NCI-H510A treated with DMSO at 0.1 percent for 48 hours (cell line): ENCODE measurements at places on chromosomes 7 and 10.

GRCh38 chr7:30467271-30467670 lies 11.3 kb downstream of the NOD1 start:
- no peak for DNase-seq

DNA sequence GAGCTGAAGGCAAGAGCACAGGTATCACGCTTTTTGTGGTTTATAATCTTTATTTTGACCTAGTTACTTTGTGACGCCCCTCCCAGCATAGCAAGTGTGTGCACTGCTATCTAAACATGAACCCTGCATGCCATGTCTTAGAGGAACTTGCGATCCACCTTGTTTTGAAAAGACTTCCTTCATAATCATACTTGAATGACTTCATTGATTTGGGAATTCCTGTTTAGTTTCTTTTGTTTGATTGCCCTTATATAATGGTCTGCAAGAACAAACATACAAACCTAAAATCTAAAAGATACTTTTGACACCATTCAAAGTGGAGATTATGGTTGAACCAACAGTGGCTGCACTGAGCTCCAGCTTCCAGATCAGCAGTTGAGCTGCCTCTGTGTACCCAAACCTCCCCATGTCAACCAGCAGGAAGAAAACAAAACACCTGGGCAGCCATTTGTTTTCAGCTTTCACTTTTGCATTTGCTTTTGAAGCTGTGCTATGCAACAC lies 132.6 kb downstream of the CELF2 start:
- DNase-seq, result no peak

DNA sequence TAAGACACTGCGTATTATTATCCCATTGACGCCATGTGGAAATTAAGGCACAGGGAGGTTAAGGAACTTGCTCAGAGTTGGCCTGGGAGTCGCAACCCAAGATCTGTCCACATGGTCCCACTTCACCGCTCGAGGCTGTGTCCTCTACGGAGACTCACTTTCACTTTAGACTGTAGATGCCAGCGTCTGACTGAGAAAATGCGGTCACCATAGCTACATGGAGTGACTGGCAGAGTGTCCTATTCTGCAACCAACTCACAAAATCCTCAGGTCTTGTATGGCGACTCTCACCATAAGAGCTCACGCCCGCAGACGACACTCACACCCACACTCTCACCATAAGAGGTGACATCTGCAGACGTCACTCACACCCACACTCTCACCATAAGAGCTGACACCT lies 257.9 kb downstream of the PTPRN2 start:
- no peak for DNase-seq

DNA sequence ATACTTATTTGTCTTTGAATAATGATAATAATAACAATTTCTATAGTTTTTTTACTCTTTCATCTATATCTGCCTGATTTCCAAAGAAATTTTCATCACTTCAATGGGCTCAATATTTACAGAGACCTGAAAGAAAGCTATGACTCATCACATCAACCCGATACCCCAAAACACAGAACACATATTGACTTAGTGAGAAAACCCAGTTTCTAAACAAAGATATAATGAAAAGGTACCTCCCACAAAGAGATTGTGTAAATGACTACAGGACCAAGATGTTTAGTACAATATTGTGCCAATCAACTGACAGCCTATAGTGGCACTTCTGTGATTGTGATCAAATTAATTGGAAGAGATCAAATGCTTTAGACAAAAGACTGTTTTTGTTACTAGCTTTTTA lies 133.9 kb downstream of the PCDH15 start:
- DNase-seq, result no peak

DNA sequence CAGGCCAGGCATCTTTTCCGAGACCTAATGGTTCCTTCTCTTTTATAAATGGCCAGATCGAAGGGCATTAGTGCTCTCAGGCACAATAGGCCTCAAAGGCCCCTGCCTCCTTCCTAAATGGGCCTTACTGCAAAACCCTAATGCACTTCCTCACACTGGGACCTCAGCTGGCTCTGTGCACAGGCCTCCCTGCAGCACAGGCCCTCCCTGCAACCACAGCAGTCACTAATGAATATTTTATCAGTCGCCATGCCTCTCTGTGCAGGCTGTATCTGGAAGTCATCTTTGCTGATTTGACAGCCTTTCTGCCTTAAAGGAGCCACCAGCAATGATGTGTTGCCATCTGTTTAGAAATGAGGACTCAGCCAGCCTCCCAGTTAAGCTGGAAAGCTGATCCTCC lies 54.9 kb upstream of the SDK1 start:
- no peak for DNase-seq

GRCh38 chr7:155756322-155756721 lies 55.9 kb downstream of the SHH start:
- DNase-seq, result no peak

DNA sequence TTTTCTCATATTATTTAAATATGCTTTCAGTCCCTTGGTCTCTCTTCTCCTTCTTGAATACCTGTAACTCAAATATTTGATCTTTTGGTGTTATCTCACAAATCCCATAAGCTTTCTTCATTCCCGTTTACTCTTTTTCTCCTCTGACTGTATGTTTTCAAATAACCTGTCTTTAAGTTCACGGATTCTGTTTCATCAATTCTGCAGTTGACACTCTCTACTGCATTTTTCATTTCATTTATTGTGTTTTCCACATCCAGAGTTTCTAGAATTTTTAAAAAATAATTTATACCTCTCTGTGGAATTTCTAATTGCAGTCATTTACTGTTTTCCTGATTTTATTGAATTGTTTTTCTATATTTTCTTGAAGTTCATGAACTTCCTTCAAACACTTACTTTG lies 298.4 kb downstream of the PTPRN2 start:
- no peak for DNase-seq

DNA sequence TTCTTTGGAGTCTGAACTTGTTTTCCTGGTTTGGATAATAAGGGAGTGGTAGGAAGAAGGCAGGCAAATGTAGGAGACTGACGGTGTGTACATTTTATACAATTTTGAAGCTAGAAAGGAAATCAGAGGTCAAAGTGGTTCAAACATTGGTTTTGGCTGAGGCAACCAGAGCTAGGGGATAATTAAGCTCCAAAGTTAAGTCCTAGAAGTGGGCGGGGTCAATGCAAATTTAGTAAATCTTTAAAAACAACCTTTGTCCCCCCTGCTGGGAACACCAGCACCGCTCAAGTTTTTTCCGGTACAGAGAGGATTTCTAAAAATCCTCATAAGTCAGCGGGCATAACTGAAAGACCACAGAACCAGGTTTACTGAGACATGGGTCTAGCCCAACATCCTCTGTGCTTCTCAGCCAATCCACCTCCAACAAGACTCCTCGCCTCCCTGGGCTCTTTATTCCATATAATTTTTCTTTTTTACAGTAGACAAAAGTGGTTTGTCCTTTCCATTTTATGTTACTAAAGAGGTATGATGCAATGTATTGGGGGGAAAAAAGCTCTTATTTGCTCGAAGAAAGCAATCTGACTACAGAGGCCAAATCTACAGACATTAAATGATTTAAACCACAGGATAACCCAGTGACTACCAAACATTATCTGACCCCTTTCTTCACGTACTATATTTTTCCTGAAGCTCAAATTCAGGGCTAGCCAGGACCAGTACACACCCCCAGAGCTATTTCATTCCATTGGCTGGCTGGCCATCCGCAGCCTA lies 1.6 kb downstream of the GLUD1 start:
- DNase-seq, result no peak

DNA sequence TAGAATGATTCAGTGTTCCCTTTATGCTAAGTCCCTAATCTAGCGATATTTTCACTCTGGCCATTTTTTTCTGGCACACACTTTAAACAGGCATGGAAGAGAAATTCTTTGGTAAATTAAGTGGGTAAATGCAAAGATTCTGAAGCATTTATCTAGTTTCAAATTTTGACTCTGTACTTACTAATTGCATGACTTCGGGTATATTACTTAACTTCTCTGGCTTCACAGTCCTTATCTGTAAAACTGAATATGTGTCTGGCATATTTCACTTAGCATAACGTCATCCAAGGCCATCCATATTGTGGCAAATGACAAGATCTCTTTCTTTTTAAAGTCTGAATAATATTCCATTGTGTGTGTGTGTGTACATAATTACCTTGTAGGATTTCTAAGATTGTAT lies 114.5 kb downstream of the MBL2 start:
- DNase-seq, result no peak

- no peak for DNase-seq
Measured at GRCh38 chr10:125683063-125683462, at the start of gene TEX36. TSS of gene TEX36 (minus strand) at chr10:125683163. CDS start at chr10:125682989, 174 bp downstream.

DNA sequence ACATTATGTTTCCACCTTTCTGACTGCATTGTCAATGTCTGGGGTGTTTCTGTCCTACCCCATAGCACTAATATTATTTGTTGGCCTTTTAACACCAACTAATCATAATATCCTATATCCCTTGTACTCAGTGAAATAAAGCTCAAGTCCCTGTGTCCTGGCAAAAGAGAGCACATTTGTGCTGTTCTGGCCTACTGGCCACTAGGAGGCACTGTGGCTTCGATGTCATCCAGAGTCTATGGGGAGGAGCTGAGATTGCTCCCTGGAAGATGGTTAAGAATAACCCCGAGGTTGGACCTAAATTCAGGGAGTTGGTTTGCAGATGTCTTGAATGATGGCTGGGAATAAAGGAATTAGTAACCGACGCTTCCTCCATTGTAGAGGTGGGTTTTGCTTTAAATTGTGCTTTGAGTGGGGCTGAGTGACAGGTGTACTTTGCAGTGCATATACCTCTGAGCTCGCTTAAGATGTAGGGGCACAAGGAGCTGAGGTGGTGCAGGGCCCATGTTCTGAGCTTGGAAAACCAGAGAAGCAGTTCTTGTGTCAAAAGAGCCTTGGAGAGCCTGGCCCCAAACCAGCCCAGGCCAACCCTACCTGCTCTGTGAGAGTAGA lies 191.2 kb upstream of the PRSS1 start:
- DNase-seq, result no peak

DNA sequence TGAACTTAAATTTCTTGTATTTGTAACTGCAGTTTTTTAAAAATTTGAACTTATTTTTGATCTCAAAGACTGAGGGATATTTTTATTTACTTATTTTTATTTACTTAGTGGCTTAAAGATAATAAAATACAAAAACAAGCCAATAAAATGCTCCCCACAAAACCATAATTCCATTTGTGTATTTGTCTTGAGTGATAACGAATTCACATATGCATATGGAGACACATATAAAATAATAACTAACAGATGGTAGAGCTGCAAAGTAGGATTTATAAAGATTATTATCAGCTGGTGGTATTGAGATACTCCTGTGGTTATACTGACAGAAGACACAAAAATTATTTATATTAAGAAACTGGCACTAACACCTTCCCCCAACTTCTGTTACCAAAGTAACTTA lies 90.2 kb upstream of the RPA3 start:
- DNase-seq, result no peak

GRCh38 chr7:91289633-91290254 lies 25.5 kb downstream of the FZD1 start:
- DNase-seq, result no peak

GRCh38 chr7:158975526-158976467 lies 119.4 kb downstream of the DYNC2I1 start:
- DNase-seq, result peak; percentile 63

DNA sequence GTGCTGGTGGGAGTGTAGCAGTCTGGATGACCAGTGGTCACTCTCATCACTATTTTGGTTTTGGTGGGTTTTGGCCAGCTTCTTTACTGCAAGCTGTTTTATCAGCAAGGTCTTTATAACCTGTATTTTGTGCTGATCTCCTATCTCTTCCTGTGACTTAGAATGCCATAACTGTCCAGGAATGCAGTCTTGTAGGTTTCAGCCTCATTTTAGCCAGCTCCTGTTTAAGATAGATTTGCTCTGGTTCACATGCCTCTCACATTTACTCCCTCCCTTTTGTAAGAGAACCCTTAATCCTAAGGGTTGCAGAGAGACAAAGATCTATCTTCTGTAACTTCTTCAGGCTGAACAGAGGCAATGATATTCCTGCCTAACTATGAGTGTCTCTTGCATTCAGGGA lies 51.2 kb upstream of the INHBA start:
- no peak for DNase-seq

- DNase-seq, result no peak
Measured at GRCh38 chr10:86757113-86757972, 924 bp downstream of the BMPR1A start.

DNA sequence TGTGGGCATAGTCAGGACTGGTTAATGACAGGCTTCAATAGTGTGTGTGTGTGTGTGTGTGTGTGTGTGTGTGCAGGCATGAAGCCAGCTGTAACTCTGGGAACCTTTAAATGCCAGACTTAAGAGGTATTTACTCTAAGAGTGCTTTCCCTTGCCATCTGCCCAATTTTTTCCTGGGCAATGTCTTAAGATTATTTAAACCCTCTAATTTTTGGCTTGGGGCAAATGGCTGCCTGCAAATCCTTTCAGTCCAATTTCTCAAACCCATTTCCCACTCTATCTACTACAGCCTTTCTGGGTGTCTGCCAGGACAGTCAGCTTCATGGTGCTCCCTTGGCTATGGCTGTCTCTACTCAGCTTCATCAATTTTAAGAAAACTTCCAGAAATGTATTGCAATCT lies 62.6 kb upstream of the C1GALT1 start:
- DNase-seq, result no peak

GRCh38 chr10:77526868-77527617 lies 110.6 kb downstream of the KCNMA1 start:
- DNase-seq, result no peak

DNA sequence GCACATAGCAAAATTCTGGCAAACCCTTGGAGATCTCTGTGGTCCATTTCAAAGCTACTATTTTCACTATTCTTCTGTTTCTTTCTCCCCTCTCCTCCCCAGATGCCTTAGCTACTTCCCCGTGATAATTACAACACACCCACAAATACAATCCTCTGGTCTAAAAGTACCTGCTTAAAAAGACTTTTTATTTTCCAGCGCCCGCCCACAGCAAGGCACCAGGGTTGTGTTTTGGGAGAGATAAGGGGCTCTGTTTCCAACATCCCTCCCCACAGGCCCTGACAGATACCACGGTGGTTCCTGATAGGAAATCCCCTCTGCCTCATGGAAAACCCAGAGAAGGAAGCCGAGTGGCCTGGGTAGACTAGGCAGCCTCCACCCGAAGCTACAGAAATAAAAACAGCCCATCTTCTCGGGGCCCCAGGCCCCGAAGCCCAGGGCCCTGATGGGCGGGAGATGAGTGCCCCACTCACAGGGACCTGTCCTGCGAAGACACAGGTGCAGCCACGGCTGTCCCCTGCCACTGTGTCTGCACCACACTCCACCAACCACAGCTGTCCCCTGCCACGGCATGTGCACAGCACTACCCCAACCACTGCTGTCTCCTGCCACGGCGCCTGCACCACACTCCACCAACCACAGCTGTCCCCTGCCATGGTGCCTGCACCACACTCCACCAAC lies 19.7 kb downstream of the CALML5 start:
- no peak for DNase-seq

GRCh38 chr10:72015841-72016240 lies 51.6 kb downstream of the CHST3 start:
- DNase-seq, result no peak

DNA sequence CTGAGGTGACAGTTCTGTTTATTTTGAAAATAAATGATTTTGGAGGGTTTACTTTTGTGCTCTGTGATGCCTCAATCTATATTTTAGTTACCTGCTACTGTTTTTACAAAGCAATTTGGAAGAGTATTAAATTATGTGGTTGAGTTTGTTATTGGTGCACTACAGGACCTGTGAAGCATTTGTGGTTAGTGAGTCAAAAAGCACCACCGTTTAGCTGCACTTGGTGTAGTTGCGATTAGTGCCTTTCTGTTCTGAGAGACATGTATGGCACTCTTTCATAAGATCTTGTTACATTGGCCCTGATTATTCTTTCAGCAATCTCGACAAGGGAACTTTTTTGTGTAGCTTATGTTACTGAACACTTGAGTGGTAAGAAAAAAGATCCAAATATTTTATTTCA lies 132.2 kb downstream of the BBS9 start:
- DNase-seq, result no peak
